Occipital lobe (tissue), 3 donors: ENCODE measurements at places on chromosomes 16 and 17. TPM values are rescaled to one million over a fixed set of nuclear protein-coding genes. Genes with fewer than 3 reads are reported as not detected.

Gene CRHR1
- total RNA-seq = 6.6 TPM

Gene KRT24
- total RNA-seq = not detected

Gene PYDC1
- total RNA-seq = 0.78 TPM

Gene TMED6
- not detected for total RNA-seq

Gene SEZ6
- 36.2 TPM for total RNA-seq

Gene GNGT2
- 0.31 TPM for total RNA-seq

Gene SLC47A1
- 3.1 TPM for total RNA-seq

Gene ZFPM1
- total RNA-seq = 1.2 TPM

Gene MT1F
- total RNA-seq = 2.5 TPM

Gene PTGES3L
- total RNA-seq = 1.2 TPM

Gene CCL16
- not detected for total RNA-seq

Gene PRSS33
- not detected for total RNA-seq

Gene BRIP1
- total RNA-seq = 5.8 TPM

Gene DHODH
- total RNA-seq = 3.9 TPM

Gene ANKRD40CL
- not detected for total RNA-seq

Gene EME1
- 1.4 TPM for total RNA-seq

Gene RGS9
- 4.2 TPM for total RNA-seq

Gene SLC5A11
- total RNA-seq = not detected

Gene SHISA9
- 14.7 TPM for total RNA-seq

Gene MAP2K6
- total RNA-seq = 39.9 TPM

Gene PPM1E
- total RNA-seq = 55.1 TPM
